Anterior cingulate cortex (tissue), 58 donors: ENCODE measurements at places on chromosomes 7 and 10.

DNA sequence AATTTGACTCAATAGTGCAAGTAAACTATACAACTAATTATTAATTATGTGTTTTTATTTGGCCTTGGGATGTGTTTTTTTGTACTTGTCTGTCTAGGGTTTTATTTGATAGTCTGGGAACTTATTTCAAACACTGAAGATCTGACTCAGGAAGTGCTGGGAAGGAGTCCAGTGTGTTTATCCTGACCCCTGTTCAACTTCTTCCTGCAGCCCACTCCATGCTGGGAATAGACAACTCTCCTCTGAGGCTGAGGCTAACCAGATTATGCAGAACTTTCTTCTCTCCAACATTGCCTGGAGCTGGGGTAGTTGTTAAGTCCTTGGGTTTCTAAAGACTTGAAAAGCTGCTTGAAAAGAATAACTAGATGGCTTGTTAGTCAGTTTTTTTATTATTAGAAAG, 6.9 kb downstream of the CISD1 start:
- DNase-seq = no peak

GRCh38 chr7:127536394-127536691, 49.1 kb downstream of the GCC1 start:
- no peak for DNase-seq

DNA sequence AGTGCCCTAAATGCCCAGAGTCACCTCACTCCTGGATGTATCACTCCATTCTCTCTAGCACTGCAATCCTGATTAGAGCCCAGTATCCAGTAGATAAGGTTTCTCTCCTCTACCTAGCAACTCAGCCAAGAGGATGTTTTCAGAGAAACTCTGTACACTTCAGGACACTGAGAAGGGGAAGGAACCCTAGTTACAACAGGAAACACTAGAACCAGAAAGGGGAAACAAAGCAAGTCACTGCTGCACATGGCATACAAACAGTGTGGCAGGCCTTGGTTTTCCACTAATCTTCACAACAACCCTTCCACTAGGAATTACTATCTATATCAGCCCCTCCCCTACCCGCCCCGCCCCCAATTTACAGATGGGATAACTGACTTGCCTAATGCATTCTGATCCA, 1.6 kb downstream of the FAM204A start:
- DNase-seq = no peak

GRCh38 chr10:132570771-132571649, 33.4 kb downstream of the INPP5A start:
- DNase-seq = no peak

DNA sequence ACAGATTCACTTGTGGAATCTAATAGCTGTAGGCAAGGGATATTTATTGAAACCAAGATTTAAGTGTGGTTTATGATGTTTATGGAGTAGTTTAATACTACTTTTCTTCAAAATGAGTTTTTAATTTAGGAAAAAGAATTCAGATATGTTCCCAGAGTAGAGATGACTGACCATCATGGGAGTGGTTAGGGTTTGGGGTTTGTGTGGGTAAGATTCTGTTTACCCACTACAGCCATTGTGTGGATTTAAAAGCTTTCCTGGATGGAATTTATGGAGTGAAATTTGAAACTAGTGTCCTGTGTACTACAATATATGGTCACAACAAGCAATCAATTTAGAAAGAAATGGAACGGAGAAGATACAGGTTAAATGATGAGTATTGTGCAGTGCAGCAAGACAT, 453.5 kb downstream of the AUTS2 start:
- DNase-seq = no peak

DNA sequence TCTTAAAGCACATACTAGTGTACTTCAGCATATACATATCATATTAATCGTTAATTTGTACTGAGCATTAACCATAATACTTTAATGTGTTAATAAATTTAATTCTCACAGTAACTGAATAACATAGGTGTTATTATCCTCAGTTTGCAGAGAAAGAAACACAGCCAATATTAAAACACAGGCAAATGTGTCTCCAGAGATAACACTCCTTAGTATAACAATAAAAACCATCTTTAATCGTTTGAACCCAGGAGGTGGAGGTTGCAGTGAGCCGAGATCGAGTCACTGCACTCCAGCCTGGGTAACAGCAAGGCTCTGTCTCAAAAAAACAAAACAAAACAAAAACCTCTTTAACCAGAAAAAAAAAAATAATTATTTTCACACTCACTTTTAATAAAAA, 49.4 kb upstream of the ZNF273 start:
- no peak for DNase-seq

DNA sequence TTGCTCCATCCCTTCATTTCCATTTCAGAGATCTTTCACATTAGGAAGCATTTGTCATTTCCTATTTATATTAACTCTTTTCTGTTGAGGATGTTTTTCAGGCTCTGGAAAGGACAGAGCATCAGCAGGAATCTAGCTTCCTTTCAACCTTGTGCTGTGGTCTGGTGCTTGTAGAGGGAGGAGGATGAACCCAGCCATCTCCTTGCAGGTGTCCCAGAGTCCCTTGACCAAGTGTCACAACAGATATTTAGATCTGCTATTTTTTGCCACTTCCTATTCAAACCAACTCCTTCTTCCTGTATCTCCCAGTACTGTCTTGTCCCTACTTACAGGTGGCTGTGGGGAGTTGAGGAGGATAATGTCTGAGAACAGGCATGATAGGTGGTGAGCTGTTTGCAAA, 742.8 kb downstream of the GRID1 start:
- DNase-seq = no peak

DNA sequence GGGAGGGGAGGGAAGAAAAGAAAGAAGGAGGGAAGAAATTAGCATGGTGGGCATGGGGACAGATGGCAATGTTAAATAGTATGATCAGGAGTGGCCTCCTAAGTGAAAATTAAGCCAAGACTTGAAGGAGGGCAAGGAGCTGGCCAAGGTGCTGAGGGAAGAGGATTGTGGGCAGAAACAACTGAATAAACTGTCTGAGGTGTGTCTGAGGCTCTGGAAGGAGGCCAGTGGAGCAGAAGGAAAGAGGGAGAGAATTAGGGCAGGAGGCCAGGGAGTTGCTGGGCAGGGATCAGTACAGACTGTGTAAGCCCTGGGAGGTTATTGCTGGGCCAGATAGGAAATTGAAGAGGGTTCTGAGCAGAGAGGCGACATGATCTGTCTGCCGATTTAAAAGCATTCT, 40.6 kb upstream of the VKORC1L1 start:
- no peak for DNase-seq

DNA sequence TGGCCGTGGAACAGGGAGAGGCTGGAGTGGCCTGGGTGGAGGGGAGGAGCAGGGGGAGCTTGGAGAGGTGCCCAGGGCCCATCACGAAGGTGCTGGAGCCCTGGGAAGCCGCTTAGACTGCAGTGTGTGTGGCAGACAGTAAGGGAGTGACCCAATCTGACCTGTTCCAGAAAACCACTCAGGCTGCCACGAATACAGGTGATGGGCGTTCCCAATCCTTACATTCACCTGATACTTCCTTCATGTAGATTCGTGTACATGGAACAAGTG, 161.7 kb downstream of the SVIL start:
- no peak for DNase-seq

GRCh38 chr7:124020060-124020459, 12.8 kb downstream of the TMEM229A start:
- DNase-seq = no peak

DNA sequence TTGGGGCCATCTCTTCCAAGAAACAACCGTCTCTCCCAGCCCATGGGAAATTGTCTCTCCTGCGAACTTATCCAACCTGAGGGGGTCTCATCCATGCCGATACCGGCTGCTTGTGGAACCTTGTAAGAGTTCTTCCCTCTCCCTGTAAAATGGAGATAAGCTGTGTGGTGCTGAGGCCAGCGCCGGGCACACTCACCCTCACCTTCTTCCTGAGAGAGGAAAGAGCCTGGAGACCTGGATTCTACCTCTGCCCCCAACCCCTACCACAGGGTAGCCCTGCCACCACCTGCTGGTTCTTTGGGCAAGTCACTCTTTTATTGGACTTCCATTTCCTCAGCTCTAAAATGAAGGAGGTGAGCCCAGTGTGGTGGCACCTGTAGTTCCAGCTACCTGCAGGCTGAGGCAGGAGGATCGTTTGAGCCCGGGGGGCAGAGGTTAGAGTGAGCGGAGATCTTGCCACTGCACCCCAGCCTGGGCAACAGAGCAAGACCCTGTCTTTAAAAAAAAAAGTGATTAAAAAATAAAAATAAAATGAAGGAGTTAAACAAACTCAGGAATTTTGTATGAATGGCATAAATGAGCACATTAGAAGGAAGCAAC, 38.4 kb upstream of the PSAP start:
- DNase-seq = no peak

DNA sequence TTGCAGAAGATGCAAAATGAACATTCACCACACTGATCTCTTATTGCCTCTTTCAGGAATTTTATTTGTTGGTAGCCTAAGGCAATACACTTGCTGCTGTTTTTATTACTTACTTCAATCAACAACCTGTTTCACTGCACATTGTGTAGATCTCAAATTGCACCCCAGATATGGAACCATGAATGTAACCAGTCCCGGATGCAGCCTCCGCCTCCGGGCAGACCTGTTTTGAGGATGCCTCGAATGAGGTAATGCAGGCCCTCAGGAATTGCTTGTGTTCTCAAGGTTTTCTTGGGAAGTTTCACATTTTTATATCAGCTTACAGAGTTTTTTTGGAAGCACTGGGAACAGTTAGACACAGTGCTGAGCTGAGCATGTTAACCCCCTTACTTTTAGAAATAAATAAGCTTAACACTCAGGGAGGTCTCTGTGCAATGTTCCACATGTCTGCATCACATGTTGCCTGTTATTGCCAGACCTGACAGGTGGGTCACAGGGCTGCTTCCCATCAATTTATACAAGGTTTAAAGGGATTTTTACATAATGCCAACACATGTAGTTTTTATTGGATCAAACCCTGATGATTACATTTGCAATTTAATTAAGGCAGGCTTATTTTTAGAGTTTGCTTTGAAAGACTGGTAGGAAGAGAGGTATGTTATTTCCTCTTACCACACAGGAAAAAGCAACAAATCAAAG, 193.1 kb upstream of the POM121L12 start:
- DNase-seq = no peak

DNA sequence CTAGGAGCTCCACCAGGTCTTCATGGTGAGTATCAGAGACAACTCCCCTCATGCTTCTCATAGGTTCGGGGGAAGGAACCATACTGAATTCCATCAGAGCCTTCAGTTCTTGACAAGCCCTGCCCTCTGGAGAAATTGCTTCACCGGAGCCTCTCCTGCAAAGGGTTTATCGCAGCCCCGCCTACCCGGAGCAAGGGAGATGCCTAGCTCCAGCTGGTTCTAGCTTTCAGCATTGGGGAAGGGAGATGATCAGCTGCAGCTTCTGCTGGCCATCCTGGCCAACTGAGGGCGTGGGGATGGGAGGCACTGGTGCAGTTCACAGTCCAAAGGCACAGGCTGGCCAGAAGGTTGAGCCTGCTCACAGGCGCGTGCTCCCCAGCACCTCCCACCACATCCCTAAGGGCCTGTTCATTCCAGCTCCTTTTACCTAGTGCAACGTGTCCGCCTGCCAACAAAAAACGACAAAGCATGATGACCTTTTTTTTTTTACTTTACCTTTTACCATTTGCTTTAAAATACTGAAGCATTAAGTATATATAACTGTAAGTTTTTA, 31.2 kb downstream of the LANCL2 start:
- DNase-seq = no peak

DNA sequence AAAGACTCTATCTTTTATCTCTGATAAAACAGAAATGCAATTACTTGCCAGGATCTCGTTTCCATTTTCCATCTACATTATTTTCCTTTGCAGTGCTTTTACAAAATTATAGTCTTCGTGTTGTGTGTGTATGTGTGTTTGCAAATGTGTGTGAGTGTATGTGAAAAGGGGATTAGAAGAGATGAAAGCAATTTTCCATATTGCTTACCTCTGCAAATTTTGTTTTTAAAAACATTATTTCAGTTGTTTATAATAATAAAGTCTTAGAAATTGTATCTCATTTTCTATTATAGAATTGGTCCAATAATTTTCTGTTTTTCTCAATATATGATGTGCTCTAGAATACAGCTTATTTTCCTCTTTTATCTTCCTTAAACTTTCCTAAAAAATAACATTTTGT, 421.3 kb upstream of the ANKRD30A start:
- no peak for DNase-seq

DNA sequence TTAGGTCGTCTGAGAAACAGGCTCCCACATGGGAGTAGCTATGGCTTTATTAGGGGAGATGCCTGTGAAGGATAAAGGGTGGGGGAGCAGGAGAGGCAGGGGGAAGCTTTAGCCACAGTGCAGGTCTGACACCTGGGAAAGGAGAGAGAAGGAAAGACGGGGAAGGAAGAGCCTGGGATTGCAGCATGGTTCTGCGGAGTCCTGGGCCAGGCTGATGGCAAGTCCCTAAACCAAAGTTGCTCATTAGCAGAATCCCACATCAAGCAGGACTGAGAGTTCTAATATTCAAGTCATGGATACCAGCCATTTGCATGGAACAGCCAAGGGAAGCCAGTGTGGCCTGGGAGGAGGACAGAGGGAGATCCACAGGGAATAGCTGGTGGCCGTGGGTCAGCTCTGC, 414.8 kb downstream of the RPS24 start:
- DNase-seq = no peak

DNA sequence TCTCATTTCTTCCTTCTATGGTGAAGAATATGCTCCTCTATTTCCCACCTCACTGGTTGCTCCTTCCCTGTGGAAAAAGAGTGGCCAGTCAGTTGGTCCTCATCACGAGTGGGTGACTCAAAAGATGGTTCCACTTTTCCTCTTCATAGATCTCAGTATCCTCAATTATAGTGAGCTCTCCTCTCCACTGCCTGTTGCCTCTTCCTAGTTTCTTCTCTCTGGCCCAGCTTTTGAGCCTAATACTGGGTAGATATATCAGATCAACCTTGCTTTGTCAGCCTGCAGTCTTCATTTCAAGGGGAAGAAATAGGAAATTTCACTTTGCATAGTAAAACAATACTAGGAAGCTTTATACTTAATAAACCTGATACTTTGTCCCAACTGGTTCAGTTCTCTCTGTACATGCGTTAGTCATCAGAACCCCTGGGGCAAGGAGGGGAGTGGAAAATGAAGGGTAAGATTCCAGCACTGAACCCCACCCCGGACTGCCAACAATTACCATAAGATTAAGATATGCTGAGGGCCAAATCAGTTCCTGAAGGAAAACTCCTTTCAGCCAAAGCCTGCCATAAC, 15.5 kb upstream of the WNT16 start:
- DNase-seq = no peak

- DNase-seq = no peak
Measured at GRCh38 chr10:1063232-1063865, 7.2 kb downstream of the WDR37 start.

DNA sequence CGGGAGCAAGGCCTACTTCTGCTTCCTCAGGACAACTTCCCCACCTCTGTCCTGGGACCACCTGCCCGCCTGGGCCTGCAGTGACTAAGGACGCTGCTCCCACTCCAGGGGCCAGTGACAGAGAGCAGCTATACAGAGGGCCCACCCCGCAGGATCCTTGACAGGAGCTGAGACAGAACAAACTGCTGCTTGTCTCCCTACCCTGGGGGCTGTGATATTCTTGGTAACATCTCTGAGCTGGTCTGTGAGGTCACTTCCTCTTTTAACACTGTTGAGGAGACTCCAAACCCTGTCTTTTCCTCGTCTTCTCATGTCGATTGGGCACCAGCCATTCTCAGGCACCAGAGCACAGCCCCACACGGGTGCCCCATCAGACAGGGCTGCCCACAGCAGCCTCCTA, 6.9 kb upstream of the MRPS24 start:
- DNase-seq = no peak

- DNase-seq = no peak
Measured at GRCh38 chr10:124699471-124700292, 44.5 kb downstream of the FAM53B start.

- no peak for DNase-seq
Measured at GRCh38 chr10:56596257-56596656, 235.2 kb upstream of the ZWINT start.

- DNase-seq = no peak
Measured at GRCh38 chr10:65342245-65342644, 1583.6 kb upstream of the LRRTM3 start.
